ENCODE measurements at places on chromosomes 3 and 15.

DNA sequence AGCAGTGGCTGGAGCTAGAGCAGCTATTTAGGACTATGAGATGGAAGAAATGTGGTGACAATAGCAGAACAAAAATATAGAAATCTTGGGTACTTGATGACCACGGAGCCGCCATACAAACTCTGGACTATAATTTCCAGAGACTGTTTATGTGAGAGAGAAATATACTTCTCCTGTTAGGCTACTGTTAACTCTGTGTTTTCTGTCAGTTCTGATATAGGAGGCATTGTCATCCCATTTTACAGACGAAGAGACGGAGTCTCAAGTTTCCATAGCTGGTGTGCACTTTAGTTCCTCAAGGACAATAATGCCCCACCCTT is 22.8 kb upstream of the RFTN1 start:
- no peak overlapping the region for H3K27ac ChIP-seq
- no peak for DNase-seq
- H3K4me1 ChIP-seq = no peaks in the 10 kb centered on the region
- peaks cover 45% of the 10 kb centered on the region for H3K27me3 ChIP-seq
- peaks cover 2% of the 10 kb centered on the region for H3K36me3 ChIP-seq
- no peak overlapping the region for H3K4me3 ChIP-seq

GRCh38 chr3:126538316-126538715 is 14.4 kb downstream of the CHST13 start:
- no peaks in the 10 kb centered on the region for H3K36me3 ChIP-seq
- H3K4me3 ChIP-seq = no peak overlapping the region
- H3K4me1 ChIP-seq = peaks cover 2% of the 10 kb centered on the region
- DNase-seq = no peak

DNA sequence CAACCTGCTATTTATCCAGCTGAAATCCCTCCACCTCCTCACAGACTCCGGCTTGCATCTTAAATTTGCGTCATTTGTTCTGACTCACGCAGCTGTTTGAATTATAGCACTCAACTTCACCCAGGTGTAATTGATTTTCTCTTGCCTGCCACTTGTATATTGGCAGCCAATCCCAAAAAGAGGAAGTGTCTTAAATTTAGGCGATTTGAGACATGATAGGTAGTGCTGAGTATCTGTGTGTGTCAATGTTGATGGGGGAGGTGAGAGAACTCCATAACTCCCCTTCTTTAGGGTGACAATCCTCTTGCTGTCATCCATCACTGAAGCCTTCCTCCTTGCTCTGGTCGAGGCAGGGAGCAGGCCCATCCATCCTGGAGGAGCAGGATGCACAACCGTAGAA is 77.2 kb upstream of the TPRG1 start:
- peaks cover 2% of the 10 kb centered on the region for H3K4me1 ChIP-seq
- H3K36me3 ChIP-seq = peaks cover 8% of the 10 kb centered on the region
- no peak overlapping the region for H3K4me3 ChIP-seq
- DNase-seq = no peak
- no peak overlapping the region for H3K27ac ChIP-seq

DNA sequence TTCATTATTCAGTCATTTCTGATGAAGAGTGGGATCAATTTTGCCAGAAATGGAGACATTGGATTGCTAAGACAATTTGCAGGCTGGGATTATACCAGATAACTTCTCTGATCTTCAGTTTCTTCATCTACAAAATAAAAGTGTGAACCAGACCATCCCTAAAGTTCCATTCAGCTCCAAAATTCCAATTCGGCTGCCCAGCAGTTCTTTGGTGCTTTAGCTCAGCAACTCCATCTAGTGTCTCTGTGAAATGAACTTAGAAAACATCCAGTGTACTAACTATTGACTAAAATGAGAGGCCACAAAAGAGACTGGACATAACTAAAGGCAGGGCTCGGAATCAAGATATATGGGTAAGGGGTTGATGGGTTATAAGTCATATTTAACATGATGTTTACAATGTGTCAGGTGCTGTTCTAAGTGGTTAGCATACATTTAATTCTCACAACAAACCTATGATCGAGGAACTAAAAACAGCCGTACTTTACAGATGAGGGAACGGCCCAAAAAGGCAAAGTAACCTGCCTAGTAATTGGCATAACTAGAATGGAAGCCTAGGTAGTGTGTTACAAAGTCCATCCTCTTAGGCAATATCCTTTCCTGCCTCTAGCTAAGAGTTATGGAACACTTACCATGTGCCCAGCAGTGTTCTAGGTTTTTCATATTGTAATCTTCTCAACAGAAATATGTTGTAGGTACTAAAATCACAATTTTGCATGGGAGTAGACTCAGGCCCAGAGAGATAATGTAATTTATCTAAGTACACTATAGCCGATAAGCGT is 17.0 kb downstream of the THAP10 start:
- peaks cover 4% of the 10 kb centered on the region for H3K36me3 ChIP-seq
- DNase-seq = no peak
- H3K4me1 ChIP-seq = no peaks in the 10 kb centered on the region
- H3K27me3 ChIP-seq = peaks cover 59% of the 10 kb centered on the region
